COR-L47 (cell line): ENCODE measurements at places on chromosomes 6 and 20.

DNA sequence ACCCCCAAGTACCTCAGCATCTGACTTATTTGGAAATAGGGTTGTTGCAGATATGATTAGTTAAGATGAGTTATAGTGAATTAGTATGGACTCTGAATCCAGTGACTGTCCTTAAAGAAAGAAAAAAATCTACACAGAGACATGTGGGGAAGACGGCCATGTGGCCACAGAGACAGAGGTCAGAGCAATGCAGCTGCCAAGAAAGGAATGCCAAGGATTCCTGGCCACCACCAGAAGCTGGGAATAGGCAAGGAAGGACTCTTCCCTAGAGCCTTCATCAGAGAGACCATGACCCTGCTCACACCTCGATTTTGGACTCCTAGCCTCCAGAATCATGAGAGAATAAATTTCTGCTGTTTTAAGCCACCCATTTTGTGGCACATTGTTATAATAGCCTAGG, 81.8 kb downstream of the FYN start:
- DNase-seq: no peak

GRCh38 chr6:134621858-134622257, 303.9 kb upstream of the SGK1 start:
- DNase-seq: no peak

GRCh38 chr6:52872031-52872430, 31.4 kb upstream of the GSTA5 start:
- DNase-seq: no peak

- no peak for DNase-seq
Observed at GRCh38 chr20:36606158-36607066, 833 bp downstream of the RAB5IF start.

GRCh38 chr20:36525620-36526365, 15.5 kb upstream of the MYL9 start:
- no peak for DNase-seq

DNA sequence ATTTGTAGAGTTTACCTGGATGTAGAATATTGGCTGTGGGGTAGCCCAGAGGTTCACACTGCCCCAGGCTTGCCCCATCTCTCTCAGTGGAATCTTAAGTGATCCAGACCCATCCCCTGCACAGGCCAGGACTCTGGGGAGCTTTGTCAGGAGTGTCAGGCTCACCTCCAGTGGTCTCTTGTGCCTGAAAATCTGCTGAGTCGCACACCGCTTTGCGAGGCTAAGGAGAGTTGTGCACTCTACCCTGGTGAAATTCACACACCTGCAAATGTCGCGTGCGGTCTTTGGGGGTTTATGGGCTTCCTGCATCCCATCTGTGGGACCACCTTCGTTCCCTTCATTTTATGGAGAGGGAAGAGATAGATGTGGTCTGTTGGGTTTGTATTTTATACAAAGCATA, 63.6 kb upstream of the KIF25 start:
- DNase-seq: no peak

DNA sequence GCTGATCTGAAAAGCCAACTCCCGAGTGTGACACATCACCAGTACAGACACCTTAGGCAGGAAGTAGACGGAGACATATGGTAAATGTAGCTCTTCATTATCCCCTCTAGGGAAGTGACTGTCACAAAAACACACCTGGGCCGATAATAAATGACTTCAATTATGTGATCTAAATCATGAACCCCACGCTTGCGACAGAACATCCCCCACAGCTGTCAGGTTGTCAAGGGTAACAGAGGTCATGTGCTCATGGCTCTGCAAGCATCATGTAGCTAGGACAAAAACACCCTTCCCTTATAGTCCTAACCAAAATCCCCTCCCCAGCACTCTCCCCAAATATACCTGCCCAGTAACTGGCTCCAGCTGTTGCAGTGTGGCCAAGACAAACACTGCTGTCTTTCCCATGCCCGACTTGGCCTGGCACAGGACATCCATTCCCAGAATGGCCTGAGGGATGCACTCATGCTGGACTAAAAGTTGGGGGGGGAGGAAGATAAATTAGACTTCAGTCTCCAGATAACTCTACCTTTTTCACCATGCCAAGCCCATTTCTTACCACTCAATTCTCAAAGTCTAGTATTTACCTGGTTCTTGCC, 2.9 kb downstream of the DDX39B start:
- no peak for DNase-seq

DNA sequence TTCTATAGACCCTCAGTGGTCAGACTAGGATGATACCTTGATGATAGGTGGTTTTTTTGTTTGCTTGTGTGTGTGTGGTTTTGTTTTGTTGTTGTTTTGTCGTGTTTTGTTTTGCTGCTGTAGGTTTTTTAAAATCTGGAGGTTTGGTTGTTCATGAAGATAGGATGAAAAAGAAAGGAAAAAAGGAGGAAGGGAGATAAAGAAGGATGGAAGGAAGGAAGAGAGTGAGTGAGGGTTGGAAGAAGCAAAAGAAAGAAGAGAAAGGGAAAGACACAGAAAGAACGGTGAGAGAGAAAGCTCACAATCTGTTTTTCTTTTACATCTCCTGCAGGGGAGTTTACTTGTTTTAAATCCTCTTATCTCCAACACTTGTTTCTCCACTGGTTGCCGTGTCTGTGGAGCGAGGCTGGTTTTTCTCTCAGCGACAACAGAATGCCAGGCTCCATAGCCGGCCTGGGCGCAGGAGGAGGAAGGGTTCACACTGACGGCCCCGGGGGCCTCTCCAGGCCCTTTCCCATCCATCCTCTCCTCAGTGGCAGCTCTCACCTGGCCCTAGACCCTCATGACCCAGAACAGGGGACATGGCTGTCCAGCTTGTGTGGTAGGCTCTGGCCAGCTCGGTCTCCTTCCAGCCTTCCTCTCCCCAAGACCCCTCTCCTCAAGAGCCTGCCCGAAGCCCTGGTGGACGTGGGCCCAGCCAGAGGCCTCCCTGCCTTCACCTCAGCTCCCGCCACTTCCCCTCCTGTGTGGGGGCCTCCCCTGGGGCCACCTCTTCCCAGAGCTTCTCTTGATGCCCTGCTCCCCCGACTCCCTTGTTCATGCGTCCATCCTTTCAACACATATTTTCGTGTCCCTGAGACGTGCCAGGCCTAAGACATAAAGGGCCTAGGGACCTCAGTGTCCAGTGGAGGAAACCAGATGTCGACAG, 168.4 kb downstream of the VEGFA start:
- no peak for DNase-seq

DNA sequence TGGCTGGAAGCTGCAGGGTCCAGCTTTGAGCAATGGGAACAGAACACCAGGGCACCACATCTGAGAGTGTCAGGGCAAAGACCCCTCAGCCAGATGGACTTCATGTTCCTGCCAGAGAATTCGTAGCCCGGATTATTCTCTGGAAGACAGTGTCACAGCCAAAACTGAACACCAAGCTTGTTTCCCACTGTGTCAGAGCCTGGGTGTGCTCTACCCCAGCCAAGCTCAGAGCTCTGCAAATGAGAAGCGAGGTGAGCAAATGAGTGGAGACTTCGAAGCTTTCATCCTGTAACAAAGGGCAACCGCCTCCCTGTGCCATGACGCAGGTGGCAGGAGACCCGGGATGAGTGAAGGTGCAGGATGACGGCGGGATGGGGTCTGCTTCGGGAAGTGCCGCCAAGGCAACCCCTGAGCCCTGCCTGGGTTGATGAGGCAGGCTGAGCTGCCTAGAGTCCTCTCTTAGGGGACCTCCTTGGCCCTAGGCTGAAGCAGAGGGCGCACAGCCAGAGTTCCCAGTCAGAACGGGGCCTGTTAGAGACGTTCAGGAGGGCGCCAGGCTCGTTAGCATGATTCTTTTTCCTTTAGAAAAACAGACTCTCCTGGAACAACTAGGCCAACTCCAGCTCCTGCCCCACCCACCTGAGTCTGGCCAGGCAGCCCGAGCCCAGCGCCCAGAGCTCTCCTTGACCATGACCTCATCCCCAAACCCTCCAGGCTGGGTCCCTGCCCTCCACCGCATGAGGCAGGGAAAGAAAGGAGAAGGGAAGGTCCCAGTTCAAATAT, 187.7 kb downstream of the SOD2 start:
- DNase-seq: no peak

GRCh38 chr6:126143761-126144251, 157.5 kb downstream of the TRMT11 start:
- no peak for DNase-seq

- no peak for DNase-seq
Observed at GRCh38 chr20:9021699-9022098, 47.2 kb upstream of the PLCB4 start.

- no peak for DNase-seq
Observed at GRCh38 chr20:50367104-50367674, 143.0 kb upstream of the PTPN1 start.

DNA sequence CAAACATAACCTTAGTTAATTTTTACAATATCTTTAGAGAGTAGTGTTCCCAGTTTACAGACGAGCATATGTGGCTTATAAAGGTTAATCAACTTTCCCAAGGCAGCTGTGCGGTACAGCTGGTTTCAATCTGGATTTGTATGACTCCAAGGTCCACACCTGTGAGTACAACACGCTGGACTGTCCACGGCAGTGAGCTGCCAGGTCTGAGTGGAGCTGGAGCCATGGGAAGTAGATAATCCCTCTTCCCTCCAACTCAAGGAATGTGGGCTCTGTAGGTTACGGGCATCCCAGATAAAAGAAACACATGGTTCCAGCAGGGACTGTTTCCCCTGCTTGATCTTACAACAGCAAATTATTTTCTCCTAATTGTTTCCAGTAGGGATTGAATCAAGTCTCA, 102.2 kb downstream of the SOD2 start:
- no peak for DNase-seq

GRCh38 chr20:50008007-50008406, 25.2 kb downstream of the SNAI1 start:
- no peak for DNase-seq

DNA sequence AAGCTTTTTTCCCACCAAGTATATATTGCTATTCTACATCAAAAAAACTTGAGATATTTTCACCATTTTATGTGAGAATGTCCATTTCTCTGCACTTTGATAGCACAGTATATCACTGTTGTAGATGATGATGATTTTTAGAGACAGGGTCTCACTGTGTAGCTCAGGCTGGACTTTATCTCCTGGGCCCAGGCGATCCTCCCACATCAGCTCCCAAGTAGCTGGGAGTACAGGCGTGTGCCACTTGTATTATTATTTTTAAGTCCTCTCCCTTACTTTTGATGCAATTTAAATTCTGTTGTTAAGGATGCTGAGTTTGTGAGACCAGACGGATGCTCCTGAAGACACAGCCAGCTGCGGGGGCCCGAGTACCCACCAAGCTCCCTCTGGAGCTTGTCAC, 326.8 kb downstream of the QKI start:
- no peak for DNase-seq

- DNase-seq: peak; percentile 64
Observed at GRCh38 chr6:82363428-82364086, at the start of gene TPBG. Gene TPBG (plus strand): TSS chr6:82363817. CDS start chr6:82364962, 1,145 bp downstream.

- no peak for DNase-seq
Observed at GRCh38 chr20:31877684-31878083, 7.2 kb downstream of the TTLL9 start.
